Stimulated activated CD8-positive, alpha-beta memory T cell treated with anti-CD3 and anti-CD28 coated beads, Interleukin-2, amount 100 ng/mL, for 48 hours (primary cell): ENCODE measurements at places on chromosomes 13 and 19.

GRCh38 chr13:21902709-21903098 is 231.8 kb downstream of the FGF9 start:
- DNase-seq, result no peak

- DNase-seq, result peak; percentile 72
Observed at GRCh38 chr19:53906211-53907192, 2.6 kb upstream of the CACNG7 start.

DNA sequence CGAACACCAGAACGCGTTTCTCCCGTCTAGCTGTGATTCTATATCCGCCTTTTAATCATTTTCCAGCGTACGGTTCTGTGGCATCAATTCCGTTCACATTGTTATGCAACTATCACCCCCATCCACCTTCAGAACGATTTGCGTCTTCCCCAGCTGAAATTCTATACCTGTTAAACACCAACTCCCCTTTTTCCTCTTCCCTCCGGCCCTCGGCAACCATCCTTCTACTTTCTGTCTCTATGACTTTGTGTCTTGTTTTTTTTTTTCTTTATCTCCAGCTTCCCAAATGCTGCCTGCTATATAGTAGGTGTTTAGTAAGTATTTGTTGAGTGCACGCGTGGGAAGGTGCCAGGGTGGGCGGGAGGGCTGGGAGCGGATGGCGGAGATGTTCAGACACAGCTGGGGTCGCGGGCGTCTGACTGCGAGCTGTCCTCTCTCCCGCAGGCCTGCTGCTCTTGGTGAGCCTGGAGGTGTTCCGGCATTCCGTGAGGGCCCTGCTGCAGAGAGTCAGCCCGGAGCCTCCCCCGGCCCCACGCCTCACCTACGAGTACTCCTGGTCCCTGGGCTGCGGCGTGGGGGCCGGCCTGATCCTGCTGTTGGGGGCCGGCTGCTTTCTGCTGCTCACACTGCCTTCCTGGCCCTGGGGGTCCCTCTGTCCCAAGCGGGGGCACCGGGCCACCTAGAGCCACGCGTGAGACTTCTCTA is 20.2 kb downstream of the CACNG6 start:
- DNase-seq, result no peak

DNA sequence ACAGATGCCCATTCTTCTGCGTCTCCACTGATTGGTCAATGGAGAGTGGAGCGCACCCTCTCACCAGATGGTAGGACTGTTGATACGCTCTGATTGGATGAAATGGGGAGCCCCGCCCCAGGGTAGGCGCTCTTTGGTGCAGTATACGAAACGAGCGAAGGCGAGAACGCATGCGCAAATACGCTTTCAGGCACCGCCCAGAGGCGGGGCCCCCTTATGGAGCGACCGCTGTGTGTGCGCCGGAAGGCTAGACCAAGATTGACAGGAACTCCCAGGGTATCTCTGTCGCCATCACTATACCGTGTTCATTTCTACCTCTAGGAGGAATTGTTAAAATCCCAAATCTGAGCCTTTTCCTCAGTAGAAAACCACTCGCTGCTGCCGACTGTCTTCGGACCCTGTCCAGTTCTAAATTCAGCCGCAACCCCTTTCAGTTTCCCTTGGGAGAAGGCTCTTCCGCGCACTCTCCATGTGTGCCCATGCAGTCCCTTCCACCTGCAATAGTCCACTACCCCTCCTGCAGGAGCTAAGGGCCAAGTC is 720 bp upstream of the HNRNPL start:
- DNase-seq, result peak; percentile 94

DNA sequence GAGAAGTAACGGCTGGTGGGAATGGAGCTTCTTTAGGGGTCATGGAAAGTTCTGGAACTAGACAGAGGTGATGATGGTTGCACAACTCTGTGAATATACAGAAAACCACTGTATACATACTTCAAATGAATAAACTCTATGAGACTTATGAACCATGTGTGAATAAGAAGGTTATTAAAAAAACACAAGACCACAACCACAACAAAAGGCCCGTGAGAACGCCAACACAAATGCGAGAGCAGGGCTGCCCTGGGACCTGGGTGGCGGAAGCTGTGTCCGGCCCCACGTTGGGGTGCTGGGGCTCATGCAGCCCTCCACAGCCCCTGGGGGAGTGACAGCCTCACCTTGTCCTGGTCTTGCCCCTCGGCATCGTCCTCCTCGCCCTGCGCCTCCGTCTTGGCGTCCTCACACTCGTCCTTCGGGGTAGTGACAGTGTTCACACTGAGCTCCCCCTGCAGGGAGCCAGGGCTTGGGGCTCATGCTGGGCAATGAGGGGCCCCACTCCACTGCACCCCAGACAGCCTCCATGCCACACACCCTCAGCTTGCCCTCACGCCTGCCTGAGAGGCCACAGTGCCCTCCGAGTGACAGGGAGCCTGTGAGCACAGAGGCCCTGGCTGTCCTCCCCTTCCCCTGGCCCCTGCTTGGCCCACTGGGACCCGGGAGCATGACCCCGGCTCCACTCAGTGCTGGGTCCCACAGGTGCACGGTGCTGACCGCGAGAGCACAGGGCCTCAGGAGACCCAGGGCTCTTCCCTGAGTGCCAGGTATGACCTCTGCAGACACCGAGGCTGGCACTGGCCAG is 16.0 kb downstream of the IZUMO4 start:
- DNase-seq, result no peak

DNA sequence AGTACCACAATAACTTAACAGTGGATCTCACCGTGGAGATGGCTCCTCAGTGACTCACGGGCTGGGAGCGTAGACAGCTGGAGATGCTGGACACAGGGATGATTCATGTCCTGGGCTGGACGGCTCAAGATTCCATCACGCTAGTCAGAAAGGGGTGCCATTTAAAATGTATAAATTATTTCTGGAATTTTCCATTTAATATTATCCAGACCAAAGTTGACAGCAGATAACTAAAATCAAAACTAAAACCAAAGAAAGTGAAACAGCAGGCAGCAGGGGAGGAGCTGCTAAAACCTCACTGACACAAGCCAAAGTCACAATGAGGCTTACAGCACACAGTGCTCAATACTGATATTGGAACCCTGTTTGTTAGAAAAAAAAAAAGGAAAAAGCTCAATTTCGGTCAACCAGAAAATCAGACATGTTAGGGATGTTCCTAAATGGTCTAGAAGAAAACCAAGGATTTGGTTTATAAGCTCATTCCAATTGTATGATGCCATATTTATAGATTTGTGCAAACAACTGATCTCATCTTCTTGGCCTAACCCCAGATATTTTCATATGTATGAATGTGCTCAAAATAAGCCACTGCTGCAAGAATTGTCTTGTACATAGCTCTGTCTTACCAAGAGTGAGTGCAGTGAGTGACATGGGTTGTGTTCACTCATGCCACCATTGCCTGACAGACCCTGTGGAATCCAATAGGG is 111.8 kb downstream of the SACS start:
- DNase-seq, result no peak

DNA sequence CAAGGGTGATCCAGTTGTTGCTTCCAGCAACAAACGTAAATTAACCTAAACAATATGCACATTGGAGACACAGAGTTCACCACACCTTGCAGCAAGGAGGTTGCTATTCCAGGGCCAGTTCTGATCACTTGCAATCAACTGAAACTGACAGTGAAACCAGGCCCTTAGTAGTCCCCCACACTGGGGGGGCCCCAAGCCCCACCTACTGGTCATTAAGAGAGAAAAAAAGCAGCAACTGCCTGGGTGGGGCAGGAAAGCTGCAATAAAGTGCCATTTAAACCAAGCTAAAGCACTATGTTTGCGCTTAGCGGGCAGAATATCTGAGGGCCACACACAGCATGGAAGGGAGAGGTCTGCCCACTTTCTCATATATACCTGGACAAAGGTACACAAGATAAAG is 51.5 kb downstream of the ATP7B start:
- no peak for DNase-seq

GRCh38 chr19:12786141-12786870 is 5.0 kb upstream of the JUNB start:
- no peak for DNase-seq

DNA sequence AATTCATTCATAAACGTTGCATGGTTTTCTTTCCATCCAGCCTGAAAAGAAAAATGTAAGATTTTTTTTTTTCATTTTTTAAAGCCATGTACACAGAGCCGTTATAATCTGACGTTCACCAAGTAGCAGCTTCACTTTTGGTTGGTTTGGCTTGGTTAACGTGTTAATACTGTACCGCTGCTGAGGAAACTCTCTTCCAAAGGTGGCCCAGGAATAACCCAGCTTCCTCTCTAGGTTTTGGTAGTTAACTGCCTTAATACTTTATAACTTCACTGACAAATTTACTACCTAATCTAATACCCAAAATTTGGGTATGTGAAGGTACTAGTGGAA is 1.7 kb downstream of the INTS6 start:
- DNase-seq, result no peak

GRCh38 chr13:49146950-49147355 is 73.2 kb upstream of the MLNR start:
- DNase-seq, result no peak

- no peak for DNase-seq
Observed at GRCh38 chr13:58018865-58019264, 387.3 kb downstream of the PCDH17 start.

DNA sequence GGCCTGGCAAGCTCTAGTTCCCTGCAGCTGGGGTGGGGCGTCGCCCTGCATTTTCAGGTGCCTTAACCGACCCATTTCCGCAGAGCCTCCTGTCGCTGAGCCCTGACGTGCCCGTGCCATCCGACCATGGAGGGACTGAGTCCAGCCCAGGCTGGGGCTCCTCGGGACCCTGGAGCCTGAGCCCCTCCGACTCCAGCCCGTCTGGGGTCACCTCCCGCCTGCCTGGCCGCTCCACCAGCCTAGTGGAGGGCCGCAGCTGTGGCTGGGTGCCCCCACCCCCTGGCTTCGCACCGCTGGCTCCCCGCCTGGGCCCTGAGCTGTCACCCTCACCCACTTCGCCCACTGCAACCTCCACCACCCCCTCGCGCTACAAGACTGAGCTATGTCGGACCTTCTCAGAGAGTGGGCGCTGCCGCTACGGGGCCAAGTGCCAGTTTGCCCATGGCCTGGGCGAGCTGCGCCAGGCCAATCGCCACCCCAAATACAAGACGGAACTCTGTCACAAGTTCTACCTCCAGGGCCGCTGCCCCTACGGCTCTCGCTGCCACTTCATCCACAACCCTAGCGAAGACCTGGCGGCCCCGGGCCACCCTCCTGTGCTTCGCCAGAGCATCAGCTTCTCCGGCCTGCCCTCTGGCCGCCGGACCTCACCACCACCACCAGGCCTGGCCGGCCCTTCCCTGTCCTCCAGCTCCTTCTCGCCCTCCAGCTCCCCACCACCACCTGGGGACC is 1.2 kb downstream of the ZFP36 start:
- no peak for DNase-seq

DNA sequence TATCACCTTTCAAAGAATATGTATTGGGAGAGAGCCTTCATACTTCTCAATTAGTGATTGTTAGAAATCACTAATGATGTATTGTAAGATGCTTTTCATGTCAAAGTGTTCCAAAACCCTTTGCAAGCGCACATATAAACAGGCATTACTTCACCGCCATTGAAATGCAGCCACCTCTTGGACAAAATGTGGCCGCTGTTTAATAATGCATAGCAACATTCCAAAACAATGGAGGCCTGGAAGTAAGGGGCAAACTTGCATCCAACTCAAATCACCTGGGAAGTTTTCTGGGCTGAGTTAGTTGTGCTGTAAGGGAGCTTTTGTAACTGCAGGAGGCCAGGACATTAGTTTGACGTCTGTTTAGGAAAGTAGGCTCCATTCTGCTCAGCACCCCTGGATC is 438.1 kb downstream of the FGF9 start:
- DNase-seq, result no peak

DNA sequence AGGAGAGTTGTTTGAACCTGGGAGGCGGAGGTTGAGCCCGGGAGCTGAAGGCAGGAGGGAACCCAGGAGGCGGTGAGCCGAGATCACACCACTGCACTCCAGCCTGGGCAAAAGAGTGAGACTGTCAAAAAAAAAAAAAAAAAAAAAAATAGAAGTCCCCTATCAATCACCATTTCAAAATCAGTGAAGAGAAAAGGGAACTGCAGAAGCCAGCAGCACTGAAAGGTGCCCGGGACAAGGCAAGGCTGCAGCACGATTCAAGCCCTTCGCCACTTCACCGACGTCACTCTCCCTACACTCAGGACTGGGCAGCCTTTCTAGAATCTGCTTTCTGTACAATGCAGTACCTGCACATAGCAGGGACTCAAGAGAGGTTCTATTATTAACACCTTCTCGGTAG is 21.9 kb upstream of the USP12 start:
- DNase-seq, result no peak

DNA sequence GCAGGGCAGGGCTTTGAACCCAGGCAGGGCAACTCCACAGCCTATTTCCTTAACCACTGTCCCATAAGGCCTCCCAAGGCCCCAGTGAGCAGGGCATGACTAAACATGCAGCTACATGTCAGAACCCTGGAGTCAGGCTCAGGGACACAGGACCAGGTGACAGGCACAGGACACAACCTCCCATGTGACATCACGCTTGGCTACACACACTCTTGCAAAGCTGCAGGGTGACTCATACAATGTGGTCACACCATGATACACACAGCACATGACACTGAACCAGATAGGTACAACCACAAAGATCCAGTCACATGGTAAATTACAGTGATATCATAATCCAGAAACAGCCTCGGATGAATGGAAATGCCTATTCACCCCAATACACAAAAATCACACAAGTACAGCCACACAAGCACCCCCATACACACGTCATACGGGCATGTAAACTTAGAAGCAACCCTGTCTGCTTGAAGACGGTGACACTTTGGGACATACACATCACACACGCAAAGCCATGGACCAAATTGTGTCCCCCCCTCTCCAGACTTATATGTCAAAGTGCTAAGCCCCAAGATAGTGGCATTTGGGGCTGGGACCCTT is 14.5 kb downstream of the KLK4 start:
- no peak for DNase-seq

- no peak for DNase-seq
Observed at GRCh38 chr13:96214824-96215445, 125.0 kb downstream of the HS6ST3 start.

DNA sequence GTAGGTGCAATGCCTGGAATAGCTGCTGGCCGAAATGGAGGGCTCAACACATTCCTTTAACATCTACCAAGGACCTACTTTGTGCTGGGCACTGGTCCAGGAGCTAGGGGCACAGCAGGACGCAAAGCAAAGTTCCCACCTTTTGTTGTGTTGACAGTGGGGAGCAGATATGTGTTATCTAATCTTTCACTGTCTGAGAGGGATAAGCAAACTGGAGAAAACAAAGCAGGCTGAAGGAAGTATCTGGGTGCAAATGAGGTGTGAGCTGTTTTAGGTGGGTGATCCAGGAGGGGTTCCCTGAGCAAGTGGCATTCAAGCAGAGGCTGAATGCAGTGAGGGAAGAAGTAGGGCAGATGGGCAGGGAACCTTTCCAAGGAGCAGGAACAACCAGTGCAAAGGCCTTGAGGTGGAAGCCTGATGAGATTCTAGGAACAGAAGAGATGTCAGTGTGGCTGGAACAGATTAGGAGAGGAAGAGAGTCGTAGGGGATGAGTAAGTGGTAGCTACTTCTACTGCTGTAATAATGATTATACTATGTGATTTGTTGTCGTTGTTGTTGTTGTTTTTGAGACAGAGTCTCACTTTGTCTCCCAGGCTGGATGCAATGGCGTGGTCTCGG is 2.2 kb upstream of the PLAUR start:
- DNase-seq, result no peak

GRCh38 chr13:91539286-91540157 is 141.1 kb downstream of the GPC5 start:
- no peak for DNase-seq
